ENCODE measurements at places on chromosomes 4 and X. TPM values are rescaled to one million over a fixed set of nuclear protein-coding genes. Genes with fewer than 3 reads are reported as not detected.

SULT1B1 gene
- 4.4 TPM for total RNA-seq

ABCD1 gene
- 6.2 TPM for total RNA-seq

NR3C2 gene
- total RNA-seq = 13.9 TPM

AVPR2 gene
- total RNA-seq = not detected

RBM41 gene
- 22.9 TPM for total RNA-seq

ALB gene
- 196 TPM for total RNA-seq

NHSL2 gene
- total RNA-seq = 11.3 TPM

CRLF2 gene
- total RNA-seq = not detected

NUDT11 gene
- total RNA-seq = 19.3 TPM
